ENCODE measurements at places on chromosomes 4 and X.

DNA sequence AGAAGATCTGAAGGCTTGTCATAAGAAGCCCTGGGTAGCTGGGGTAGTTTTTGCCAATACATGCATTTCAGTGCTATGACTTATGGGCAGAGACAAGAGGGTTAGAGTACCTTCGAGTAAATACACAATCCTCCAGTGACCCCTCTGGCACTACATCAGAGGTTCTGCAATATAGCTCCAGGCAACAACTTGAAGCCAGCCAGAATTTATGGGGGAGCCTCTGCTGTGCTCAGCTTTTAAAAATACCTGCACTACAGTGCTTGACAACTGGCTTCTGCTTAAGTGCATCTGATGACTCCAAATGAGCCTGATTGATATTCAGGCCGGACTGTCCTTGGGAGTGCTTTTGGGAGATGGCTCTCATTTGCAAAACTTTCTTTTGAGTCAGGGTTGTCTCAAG, 44.9 kb upstream of the SMAD1 start:
- DNase-seq, result no peak

GRCh38 chrX:1103360-1103759, 109.1 kb downstream of the CRLF2 start:
- DNase-seq, result no peak

GRCh38 chrX:86714441-86714840, 566.2 kb downstream of the DACH2 start:
- no peak for DNase-seq

DNA sequence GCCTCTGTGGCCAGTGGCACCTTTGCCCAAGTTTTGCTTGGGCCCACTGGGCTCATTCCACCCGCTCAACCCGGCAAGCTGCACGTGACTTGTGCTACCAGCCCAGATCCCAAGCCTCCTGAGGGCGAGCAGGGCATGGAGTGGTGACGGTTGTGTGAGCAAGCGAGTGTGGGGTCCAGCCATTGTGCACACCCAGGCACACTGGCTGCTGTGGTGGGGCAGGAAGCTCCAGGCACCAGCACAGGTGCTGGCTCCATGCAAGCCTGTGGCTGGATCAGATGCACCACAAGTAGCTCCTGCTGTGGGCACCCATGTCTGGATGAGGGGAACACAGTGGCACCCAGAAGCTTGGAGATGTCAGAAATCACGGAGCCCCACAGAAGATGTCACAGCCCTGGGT, 557.0 kb upstream of the GNPDA2 start:
- no peak for DNase-seq

- DNase-seq, result no peak
Observed at GRCh38 chr4:48787056-48787455, 7.0 kb upstream of the FRYL start.

DNA sequence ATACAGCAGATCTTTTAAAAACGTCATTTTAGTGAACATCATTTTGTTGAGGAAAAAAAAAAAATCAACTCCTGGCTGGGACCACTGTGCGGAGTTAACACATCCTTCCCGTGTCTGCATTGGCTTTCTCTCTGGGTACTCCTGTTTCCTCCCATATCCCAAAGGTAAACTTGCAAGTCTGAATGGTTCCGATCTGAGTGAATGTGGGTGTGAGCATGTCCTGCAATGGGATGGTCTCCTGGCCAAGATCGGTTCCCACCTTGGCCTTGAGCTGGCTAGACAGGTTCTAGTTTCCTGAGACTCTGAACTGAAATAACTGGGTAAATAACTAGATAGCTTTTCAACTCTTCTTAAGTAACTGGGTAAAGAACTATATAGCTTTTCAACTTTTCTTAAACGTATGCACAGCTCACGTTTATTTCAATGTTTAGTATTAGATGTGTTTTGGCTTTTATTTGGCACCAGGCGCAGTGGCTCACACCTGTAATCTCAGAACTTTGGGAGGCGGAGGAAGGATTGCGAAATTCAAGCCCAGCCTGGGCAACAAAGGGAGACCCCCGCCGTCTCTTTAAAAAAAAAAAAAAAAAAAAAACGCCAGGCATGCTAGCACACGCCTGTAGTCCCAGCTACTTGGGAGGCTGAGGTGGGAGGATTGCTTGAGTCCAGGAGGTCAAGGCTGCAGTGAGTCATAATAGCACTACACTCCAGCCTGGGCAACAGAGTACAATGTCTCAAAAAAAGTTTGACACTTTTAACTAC, 14.0 kb downstream of the RBMX start:
- DNase-seq, result no peak
